CD8-positive, alpha-beta memory T cell (primary cell): ENCODE measurements at places on chromosomes 2 and 18. TPM values are rescaled to one million over a fixed set of nuclear protein-coding genes. Genes with fewer than 3 reads are reported as not detected.

DNA sequence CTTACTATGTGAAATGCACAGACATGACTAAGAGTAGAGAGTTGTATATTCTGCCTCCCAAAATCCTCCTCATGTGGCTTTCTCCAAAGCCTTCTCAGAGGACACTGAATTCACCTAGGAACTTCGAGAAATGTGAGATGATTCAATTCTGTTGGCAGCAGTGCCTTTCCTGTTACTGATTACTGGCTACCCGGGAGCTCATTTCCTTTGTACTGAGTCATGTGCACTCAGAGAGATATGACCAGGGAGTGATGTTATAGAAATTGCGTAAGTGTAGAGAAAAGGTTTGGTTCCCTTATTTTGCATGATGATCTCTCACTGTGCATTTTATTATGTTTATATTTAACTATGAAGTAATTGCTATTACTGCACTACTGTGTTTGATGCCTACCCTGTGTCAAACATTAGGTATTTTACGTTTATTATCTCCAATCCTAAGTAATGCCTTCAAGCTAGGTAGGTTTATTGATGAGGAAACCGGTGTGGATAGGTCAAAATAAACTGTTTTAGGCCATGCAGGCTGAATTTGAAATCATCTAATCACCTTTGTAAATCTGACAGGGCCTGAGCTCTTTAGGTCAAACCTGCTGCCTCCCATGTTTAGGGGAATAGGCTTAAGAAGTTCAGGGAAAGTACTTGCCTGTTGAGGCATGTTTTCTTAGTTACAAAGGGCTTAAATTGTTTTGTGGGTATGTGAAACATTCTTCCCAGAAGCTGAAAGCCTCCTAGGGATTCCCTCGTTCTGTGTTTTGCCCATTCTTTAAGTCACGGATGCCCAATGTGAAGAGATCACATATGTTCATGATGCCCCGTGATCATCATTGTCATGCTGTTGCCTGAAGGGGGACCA, 86.8 kb downstream of the FMNL2 start:
- H3K27ac ChIP-seq: no peak overlapping the region
- H3K36me3 ChIP-seq: no peaks in the 10 kb centered on the region
- H3K4me1 ChIP-seq: no peaks in the 10 kb centered on the region
- no peak overlapping the region for H3K4me3 ChIP-seq
- no peaks in the 10 kb centered on the region for H3K27me3 ChIP-seq

- H3K36me3 ChIP-seq: no peaks in the 10 kb centered on the region
- H3K4me3 ChIP-seq: no peak overlapping the region
- H3K4me1 ChIP-seq: no peaks in the 10 kb centered on the region
Measured at GRCh38 chr2:148300544-148300943, 279.7 kb downstream of the MBD5 start.

DNA sequence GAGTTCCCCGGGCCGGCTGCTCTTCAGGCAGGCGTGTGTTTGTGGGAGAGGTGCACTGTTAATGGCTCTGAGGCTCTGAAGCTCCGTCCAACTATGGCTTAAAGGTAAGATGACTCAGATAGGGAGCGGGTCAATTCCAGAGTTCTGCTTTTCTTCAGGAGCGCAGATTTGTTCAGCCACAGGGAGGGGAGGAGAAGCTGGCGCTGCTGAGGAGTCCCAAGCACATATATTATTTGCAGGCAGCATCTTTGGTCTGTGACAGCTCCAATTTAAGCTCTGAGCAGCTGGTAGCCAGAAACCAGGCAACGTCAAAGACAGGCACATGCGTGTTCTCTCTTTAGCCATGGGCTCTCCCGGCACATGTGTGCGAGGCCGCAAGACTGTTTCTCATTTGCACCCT, 229.2 kb downstream of the BCL2 start:
- H3K27ac ChIP-seq: no peak overlapping the region
- no peak for DNase-seq
- H3K36me3 ChIP-seq: no peaks in the 10 kb centered on the region
- no peak overlapping the region for H3K4me3 ChIP-seq

DNA sequence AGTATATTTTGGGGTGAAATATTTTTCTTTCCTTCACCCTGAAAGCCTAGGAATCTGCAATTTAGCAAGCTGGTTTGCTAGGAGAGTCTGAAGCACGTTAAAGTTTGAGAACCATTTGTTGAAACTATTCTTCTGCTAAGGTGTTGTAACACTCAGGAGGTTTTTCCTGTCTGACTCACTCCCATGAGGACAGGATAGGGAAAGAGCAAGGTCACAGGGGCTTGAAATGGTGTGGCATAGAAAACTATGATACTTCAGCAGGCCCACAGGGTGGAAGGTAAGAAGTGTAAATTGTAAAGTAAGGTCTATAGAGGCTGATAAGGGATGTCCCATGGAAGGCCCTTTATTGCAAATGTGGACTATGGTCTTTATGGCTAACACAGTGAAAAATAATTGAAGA, 177.7 kb upstream of the ZC3H15 start:
- H3K27ac ChIP-seq: no peak overlapping the region
- no peaks in the 10 kb centered on the region for H3K4me1 ChIP-seq
- no peaks in the 10 kb centered on the region for H3K36me3 ChIP-seq
- H3K27me3 ChIP-seq: no peaks in the 10 kb centered on the region
- DNase-seq: no peak

- peaks cover 3% of the 10 kb centered on the region for H3K27me3 ChIP-seq
- H3K4me1 ChIP-seq: no peaks in the 10 kb centered on the region
- no peak overlapping the region for H3K4me3 ChIP-seq
- H3K36me3 ChIP-seq: no peaks in the 10 kb centered on the region
Measured at GRCh38 chr2:109547280-109547679, 66.5 kb downstream of the SEPTIN10 start.

DNA sequence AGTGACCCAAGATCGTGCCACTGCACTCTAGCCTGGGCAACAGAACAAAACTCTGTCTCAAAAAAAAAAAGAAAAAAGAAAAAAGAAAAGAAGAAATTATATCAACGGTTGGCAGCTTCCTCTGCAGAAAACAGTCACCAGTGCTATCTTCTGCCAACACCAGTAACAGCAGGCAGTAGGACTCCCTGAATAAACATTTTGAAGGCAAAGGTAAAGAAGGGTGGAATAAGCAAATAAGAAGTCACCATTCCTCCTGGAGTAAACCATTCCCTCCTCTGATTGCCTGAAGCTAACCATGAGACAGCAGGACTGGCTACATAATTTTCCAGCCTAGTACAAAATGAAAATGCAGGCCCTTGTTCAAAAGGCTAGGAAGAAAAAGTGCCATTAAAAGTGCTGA, 9.0 kb upstream of the RNF103 start:
- no peaks in the 10 kb centered on the region for H3K4me1 ChIP-seq
- H3K27ac ChIP-seq: no peak overlapping the region
- H3K27me3 ChIP-seq: no peaks in the 10 kb centered on the region
- DNase-seq: no peak

- H3K4me1 ChIP-seq: peaks cover 9% of the 10 kb centered on the region
- no peak overlapping the region for H3K27ac ChIP-seq
- H3K27me3 ChIP-seq: no peaks in the 10 kb centered on the region
Measured at GRCh38 chr2:168378960-168379669, 77.0 kb upstream of the CERS6 start.

- no peaks in the 10 kb centered on the region for H3K36me3 ChIP-seq
- peaks cover 6% of the 10 kb centered on the region for H3K27me3 ChIP-seq
- H3K4me3 ChIP-seq: no peak overlapping the region
- no peaks in the 10 kb centered on the region for H3K4me1 ChIP-seq
Measured at GRCh38 chr2:127155028-127155581, 48.2 kb upstream of the BIN1 start.

GRCh38 chr2:20168048-20168726, 56.7 kb downstream of the SDC1 start:
- no peaks in the 10 kb centered on the region for H3K27me3 ChIP-seq
- peak; percentile 11 for DNase-seq
- no peaks in the 10 kb centered on the region for H3K36me3 ChIP-seq

DNA sequence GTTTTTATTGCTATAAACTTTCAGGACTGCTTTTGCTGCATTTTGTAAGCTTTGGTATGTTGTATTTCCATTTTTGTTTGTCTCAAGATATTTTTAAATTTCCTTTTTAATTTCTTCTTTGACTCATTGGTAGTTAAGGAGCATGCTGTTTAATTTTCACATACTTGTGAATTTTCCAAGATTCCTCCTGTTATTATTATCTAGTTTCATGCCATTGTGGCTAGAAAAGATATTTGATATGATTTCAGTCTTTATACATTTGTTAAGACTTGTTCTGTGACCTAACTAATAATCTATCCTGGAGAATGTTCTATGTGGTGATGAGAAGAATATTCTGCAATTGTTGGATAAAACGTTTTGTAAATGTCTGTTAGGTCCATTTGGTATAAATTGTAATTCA, 62.1 kb downstream of the NUP35 start:
- peaks cover 13% of the 10 kb centered on the region for H3K36me3 ChIP-seq
- DNase-seq: no peak
- no peak overlapping the region for H3K4me3 ChIP-seq
- no peaks in the 10 kb centered on the region for H3K27me3 ChIP-seq
- H3K4me1 ChIP-seq: no peaks in the 10 kb centered on the region
- H3K27ac ChIP-seq: no peak overlapping the region

DNA sequence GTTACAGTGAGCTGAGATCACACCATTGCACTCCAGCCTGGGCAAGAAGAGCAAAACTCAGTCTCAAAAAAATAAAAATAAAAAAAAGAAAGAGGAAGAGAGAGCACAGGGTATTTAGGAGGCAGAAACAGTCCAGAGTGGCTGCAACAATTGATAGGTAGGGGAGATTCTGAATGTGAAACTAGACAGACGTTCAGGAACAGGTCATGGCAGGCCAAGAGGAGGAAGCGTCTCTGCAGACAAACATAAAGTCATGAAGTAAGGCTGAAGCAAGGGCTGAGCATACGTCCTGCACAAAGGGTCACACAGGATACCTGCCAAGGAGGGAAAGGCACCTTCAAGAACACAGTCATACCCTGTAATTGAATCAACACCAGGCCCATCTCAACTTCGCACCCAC, 64.1 kb upstream of the ZNF532 start:
- no peak for DNase-seq
- H3K27ac ChIP-seq: no peak overlapping the region
- H3K27me3 ChIP-seq: no peaks in the 10 kb centered on the region
- no peaks in the 10 kb centered on the region for H3K36me3 ChIP-seq

GRCh38 chr2:177882501-177882900, 190.1 kb downstream of the PDE11A start:
- no peak overlapping the region for H3K4me3 ChIP-seq
- H3K27ac ChIP-seq: no peak overlapping the region

DNA sequence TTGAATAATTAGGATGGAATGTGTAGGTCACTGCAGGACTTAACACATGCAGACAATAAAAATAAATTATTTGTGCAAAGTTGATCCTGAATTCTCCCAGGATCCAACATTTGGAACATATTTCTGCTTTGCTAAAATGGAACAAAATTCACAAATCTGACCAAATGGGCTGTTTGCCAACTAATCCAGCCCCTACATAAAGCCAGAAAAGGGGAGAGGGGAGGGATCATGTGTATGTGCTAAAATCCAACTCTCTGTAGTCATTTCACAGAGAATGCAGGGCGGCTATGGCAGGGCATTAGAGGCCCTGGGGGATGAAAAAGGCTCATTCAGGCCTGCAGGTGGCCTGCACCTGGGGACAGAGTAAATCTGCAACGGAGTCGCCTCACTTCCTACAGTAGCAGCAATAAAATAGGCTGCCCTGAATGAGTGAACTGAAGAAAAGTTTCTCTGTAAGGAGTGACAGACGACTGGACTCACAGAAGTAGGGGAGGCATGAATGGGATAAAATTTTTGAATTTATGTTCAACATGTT, 4.0 kb upstream of the ZFP36L2 start:
- DNase-seq: no peak
- H3K36me3 ChIP-seq: peaks cover 14% of the 10 kb centered on the region
- no peak overlapping the region for H3K27ac ChIP-seq
- peaks cover 24% of the 10 kb centered on the region for H3K4me1 ChIP-seq
- H3K27me3 ChIP-seq: no peaks in the 10 kb centered on the region
- no peak overlapping the region for H3K4me3 ChIP-seq

TSPYL6 gene
- not detected for total RNA-seq

ME2 gene
- total RNA-seq: 114 TPM

NR4A2 gene
- total RNA-seq: 21.9 TPM

DOK6 gene
- not detected for total RNA-seq

REG3G gene
- total RNA-seq: not detected

PDCD1 gene
- total RNA-seq: 34.3 TPM
